ENCODE measurements at places on chromosomes 6 and 20.

GRCh38 chr6:21633511-21634109 is 40.1 kb downstream of the SOX4 start:
- DNase-seq = no peak

- DNase-seq = peak; percentile 3
Measured at GRCh38 chr6:133241086-133241900, at the start of gene EYA4. Gene EYA4 (plus strand): TSS chr6:133241357. CDS start chr6:133274781, 33,424 bp downstream.

DNA sequence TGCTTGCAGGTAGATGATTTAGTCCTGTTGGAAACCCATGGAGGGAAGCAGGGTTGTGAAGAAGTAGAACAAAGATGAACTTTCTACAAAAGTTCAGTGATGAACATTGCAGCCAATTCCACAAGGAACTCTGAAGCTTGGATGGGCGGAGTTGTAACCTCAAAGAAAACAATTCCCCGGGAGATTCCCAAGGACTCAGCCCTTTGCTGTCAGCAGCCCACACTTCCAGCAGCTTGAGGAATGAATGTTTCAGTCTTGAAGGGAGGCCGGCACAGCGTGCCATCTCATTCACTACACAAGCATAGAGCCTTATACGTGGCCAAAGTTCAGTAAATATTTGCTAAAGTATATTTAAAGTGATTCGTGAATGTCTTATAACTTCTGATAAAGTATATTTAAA is 269.4 kb downstream of the NKAIN2 start:
- no peak for DNase-seq

GRCh38 chr6:126539022-126539421 is 199.1 kb downstream of the CENPW start:
- no peak for DNase-seq

GRCh38 chr6:133553652-133554051 is 312.5 kb downstream of the EYA4 start:
- peak; percentile 67 for DNase-seq

DNA sequence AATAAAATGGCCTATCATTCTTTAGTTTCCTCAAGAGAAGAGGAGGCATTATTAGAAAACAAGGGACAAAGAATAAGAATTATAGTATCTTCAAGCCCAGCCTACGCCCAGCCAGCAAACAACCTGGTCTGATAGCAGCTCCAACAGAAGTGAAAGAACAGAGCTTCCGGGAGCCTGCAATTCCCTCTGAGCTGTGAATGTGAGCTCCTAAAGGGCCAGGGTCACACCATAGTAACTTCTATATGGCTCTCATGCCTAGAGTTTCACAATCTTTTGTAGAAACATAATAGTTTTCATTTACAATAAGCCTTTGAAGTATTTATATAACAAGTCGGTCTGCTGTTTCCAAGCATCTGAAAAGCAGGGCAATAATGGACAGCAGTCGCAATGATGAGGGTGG is 116.5 kb downstream of the SMLR1 start:
- no peak for DNase-seq

DNA sequence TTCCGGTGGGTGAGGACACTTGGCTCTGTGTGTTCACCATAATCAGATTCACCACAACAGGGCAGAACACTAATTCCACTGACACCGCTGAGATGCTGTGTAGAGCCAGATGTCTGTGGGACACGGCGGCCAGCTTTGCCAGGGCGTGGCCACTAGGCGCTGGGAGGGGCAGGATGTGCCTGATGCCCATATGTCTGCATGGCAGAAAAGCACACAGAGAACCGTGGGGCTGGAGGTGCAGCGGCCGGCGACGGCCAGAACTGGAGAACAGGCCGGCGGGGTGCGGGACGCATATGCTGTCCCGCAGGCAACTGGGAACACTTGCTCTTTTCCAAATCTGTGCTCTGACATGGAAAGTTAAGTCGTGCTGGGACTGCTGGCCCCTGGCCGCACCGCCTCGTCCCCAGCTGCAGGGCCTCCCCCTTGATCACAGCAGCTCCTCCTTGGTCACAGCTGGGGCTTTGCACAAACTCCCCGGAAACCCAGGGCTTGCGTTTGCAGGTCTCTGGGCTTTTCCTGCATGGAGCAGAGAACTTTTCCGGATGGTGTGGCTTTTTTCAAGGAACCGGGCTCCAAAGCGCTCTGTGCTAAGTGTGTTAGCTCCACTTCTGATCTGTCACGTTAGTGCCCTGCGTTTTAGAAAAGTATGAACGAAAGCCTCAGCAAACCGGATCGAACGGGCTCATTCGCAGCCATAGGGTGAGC is 31.1 kb downstream of the NTSR1 start:
- DNase-seq = no peak

GRCh38 chr6:33757906-33758305 is 11.2 kb upstream of the IP6K3 start:
- DNase-seq = no peak
